ENCODE measurements at places on chromosomes 2 and 18.

GRCh38 chr18:68837665-68838451 lies 40.0 kb downstream of the CCDC102B start:
- DNase-seq: no peak

DNA sequence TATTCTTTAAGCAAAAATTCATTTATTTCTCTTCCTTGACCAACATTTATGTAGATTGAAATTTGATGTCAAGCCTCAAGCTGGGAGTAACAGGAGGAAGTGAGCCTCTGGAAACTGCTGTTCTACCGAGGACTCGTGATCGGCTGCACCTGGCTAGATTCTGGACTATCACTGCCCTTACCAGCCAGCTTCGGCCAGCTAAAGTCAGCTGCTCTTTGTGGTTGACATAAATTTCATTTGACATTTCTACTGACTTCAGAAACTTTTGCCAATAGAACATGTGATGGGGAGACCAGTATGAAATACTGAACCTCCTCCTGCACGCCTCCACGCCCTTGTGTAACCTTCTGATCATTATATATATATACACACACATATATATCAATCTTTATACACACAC lies 74.2 kb upstream of the RGPD5 start:
- no peak for DNase-seq

DNA sequence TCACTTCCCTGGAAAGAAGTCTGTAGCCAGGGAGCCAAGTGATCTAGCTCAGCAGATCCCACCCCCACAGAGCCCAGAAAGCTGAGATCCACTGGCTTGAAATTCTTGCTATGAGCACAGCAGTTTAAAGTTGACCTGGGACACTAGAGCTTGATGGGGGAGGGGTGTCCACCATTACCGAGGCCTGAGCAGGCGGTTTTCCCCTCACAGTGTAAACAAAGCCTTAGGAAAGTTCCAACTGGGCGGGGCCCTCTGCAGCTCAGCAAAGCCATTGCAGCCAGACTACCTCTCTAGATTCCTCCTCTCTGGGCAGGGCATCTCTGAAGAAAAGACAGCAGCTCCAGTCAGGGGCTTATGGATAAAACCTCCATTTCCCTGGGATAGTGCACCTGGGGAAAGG lies 887.2 kb upstream of the LRATD1 start:
- DNase-seq: no peak

- DNase-seq: no peak
Observed at GRCh38 chr2:192267484-192267883, 72.8 kb upstream of the TMEFF2 start.

DNA sequence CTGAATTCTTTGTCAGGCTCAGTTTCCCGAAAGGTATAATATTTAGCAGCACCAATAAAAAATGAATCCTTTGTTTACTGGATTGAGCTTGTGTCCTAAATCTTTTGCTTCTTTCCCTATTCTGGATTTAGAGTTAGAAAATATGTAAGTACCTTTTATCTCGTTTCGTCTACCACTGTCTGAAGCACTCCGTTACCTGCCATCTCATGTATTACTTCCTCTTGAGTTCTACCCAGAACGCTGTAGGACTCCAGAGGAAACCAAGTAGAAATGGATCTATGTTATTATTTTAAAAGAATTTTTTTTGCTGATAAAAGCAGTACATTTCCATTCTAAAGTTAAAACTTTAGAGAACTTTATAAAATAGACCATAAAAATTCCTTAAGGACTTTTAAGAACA lies 13.5 kb downstream of the ANKRD12 start:
- DNase-seq: no peak

- DNase-seq: no peak
Observed at GRCh38 chr18:47877892-47878291, 52.6 kb downstream of the SMAD2 start.

- no peak for DNase-seq
Observed at GRCh38 chr2:171479154-171479814, 43.0 kb upstream of the CYBRD1 start.

GRCh38 chr2:188450732-188451483 lies 159.2 kb downstream of the GULP1 start:
- DNase-seq: no peak

DNA sequence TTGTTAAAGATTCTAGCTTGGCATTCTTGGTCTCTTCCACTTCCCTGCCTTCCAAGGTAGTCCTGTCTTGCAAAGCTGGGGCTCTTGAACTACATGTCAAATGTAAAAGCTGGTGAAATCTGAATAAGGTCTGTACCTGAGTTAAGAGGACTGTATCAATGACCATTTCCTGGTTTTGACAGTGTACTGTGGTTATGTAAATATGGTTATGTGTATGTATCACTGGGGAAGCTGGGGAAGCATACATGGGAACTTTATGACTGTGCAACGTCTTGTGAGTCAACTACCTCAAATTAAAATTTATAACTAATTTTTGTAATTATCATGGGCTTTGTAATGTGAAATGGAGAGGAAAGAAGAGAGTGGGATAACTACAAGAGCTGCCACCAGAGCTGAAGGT lies 81.7 kb downstream of the COL4A4 start:
- DNase-seq: no peak

GRCh38 chr2:60475123-60475830 lies 78.2 kb downstream of the BCL11A start:
- no peak for DNase-seq

- DNase-seq: no peak
Observed at GRCh38 chr2:68845043-68845442, 26.2 kb downstream of the BMP10 start.

GRCh38 chr2:30511122-30512083 lies 64.4 kb downstream of the LCLAT1 start:
- DNase-seq: no peak

DNA sequence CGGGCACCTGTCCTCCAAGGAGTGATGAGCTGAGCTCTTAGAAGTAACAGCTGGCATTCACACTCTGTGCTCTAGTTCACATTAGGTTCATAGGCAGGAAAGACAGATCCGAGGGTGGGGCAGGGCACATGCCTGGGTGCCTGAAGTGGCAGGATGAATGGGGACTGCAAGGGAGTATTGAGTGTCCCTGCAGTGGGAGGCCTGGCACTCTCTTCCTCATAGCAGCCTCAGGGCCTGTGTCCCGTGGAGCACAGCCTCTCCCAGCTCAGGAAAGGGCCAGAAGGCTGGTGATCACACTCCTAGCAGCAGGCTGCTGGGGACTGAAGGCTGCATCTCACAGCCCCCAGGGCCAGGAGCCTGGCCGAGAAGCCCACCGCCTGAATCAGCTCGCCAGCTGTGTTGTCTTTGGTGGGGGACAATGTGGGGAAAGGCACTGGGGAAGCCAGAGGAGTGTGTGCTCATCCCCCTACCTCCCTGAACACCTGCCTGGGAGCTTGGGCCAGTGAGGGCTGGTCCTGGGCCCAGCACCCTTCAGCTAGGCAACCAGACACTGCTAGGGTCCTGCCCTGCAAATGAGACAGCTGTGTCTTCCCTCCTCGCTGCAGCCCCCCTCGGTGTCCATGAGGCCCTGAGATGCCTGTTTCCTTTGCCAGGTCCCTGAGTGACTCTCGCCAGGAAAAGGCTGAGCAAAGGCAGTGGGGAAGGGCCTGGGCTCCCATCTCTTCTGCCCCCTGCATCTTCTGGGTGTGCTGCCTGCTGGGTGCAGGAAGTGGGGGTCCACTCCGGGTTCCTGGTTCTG lies 48.2 kb upstream of the HS6ST1 start:
- no peak for DNase-seq

GRCh38 chr2:55865096-55865835 lies 58.3 kb downstream of the EFEMP1 start:
- DNase-seq: no peak

- no peak for DNase-seq
Observed at GRCh38 chr2:240365971-240366471, 69.4 kb upstream of the GPC1 start.

DNA sequence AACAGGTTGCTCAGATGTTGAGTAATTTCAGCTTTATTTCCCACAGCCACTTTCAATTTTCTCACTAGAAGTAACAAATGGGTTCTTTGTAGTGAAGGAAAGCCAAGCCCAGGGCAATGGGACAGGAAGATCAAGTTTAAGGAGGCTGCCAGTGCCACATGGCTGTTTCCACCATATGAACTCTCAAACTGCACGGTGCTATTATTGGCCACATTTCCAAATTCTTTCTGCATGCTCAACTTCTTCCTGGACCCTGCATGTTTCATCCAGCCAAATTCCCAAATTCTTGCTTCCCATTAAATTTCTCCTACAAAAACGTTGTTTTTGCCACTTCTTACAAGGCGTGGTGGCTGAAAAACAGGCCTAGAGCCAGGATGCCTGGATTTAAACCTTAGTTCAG lies 193.3 kb upstream of the SPHKAP start:
- no peak for DNase-seq

DNA sequence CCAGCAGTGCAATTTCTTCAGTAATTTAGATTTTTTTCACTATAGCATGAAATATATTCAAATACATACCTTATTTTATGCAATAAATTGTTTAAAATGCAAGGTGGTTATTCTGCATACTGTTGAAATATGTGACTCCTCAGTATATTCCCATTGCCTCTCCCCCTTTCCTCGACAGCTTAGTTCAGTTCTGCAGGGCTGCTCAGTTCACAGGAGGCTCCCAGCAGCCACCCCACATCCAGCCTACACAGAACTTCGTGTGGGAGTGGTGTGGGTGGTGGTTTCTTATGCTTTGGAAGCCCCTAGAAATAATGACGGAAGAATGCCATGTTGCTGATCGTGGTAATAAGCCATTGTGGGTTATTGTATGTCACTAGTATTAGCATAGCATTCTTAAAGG lies 79.7 kb downstream of the FAM210A start:
- no peak for DNase-seq

GRCh38 chr2:16604236-16604635 lies 61.4 kb downstream of the CYRIA start:
- DNase-seq: no peak

DNA sequence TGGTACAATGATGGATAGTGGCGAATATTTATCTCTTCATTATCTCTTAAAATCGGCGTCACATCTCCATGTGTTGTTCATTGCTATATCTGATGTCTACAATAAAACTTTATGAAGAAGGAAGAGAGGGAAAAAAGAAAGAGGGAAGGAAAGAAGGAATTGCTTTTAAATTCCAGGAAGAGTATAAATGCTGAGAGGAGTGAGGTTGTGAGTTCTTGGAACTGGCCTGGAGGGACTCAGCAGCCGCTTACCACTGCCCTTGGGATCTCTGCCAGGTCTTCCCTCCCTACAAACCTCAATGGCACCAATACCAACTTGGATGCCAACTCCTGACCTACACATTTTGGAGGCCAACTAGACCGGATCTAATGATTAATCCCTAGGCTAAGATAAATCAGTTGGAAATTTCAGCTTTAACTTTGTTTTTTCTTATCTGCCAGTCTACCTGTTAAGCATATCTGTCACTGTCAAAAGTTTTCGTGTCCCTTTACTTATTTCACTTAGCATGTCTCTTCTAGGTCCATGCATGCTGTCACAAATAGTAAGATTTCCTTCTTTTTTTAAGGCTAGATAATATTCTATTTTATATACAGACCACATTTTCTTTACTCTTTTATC lies 9.8 kb downstream of the SCN9A start:
- no peak for DNase-seq

GRCh38 chr2:88053296-88053695 lies 2.3 kb downstream of the KRCC1 start:
- DNase-seq: no peak

GRCh38 chr2:62467475-62468321 lies 38.3 kb downstream of the TMEM17 start:
- no peak for DNase-seq

GRCh38 chr2:240398661-240399267 lies 36.7 kb upstream of the GPC1 start:
- DNase-seq: no peak

DNA sequence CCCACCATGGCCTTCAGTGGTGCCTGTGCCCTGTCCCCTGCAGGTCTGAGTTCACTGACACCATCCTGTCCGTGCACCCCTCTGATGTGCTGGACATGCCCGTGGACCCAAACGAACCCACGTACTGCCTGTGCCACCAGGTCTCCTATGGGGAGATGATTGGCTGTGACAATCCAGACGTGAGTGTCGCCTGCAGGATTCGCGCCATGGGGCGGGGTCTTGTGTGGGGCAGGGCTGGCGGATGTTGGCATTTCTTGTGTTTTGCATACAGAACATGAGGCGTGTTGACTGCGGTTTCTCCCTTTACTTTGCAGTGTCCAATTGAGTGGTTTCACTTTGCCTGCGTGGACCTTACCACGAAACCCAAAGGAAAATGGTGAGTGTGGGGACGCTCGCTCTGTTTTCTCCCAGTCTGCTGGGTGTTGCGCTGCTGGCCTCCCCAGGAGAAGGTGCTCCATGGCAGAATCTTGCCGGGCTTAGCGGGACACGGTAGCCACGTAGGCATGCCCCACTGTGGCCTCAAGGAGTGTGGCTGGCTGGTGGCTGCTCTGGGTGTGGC lies 11.5 kb upstream of the D2HGDH start:
- DNase-seq: no peak

DNA sequence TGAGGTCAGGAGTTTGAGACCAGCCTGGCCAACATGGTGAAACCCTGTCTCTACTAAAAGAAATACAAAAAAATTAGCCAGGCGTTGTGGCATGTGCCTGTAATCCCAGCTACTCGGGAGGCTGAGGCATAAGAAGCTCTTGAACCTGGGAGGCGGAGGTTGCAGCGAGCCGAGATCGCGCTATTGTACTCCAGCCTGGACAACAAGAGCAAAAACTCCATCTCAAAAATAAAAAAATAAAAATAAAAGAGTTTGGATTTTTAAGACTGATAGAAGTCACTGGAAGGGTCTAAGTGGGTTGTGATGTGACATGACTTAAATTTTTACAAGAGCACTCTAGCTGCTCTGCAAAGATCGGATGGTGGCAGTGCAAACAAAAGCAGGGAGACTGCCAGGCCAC lies 15.9 kb downstream of the KCNK3 start:
- DNase-seq: no peak

DNA sequence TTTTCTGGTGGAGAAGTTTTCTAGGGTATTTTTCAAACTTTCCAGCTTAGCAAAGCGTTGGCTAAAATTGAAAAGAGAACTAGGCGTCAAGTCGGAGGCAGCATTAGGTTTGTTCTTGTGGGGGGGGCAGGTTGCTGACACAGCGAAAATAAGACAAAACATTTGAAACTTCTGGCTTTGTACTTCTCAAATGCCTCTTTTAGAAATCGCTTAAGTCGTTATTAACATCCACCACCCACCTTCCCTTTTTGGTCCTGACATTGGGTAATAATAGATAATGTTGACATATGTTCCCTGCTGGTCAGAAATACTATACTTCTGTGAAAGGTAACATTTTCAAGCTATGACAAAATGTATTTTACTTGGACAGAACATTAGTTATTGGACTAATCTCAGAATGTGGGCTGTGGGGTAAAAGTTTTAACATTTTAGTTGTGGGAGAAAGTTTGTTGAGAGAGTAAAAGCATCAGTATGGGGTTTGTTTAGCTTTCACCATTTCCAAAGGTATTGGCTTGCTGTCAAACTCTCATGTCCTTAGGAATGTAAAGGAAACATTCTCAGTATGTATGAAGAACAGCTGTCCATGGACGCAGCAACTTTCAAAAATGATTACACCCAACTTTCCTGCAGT lies 88.1 kb upstream of the ZEB2 start:
- DNase-seq: peak; percentile 20

- DNase-seq: no peak
Observed at GRCh38 chr2:219517954-219518778, 3.9 kb downstream of the ASIC4 start.
